ENCODE measurements at places on chromosomes 4 and X.

- DNase-seq = no peak
Observed at GRCh38 chr4:123786920-123787319, 390.3 kb downstream of the SPRY1 start.

- peak; percentile 47 for DNase-seq
Observed at GRCh38 chrX:30649859-30650258, 3.4 kb upstream of the GK start.

DNA sequence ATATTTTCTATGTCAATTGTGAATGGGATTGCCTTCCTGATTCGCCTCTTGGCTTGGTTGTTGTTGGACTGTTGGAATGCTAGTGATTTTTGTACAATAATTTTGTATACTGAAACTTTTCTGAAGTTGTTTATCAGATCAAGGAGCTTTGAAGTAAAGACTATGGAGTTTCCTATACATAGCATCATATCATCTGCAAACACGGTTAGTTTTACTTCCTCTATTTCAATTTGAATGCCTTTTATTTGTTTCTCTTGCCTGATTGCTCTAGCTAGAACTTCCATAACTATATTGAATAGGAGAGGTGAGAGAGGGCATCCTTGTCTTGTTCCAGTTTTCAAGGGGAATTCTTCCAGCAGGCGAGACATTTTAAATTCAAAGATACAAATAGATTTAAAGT, 226.5 kb downstream of the FBXO8 start:
- DNase-seq = no peak

- no peak for DNase-seq
Observed at GRCh38 chr4:26609868-26610267, 26.0 kb downstream of the TBC1D19 start.

DNA sequence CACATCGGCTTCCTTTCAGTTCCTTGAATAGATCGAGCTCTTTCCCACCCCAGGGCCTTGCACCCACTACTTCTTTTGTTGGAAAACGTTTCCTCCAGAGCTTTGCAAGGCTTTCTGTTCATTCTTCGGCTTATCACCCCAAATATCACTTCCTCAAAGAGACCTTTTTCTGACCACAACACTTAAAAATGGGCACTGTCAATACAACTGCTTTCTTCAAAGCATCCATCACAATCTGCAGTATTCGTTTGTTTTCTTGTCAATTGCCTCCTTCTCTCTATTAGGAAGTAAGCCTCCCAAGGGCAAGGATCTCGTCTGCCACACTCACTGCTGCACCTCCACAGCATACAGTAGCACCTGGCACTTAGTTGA, 17.7 kb upstream of the CENPU start:
- no peak for DNase-seq

- no peak for DNase-seq
Observed at GRCh38 chrX:1659664-1660461, 45.0 kb downstream of the ASMT start.

All from inflammatory macrophage treated with lipopolysaccharide for 1 hour (primary cell).